ENCODE measurements at places on chromosomes 16 and 17.
A peak's percentile ranks its signal among the peaks of the same experiment; 100 is the strongest.

- no peaks in the 10 kb centered on the region for H3K36me3 ChIP-seq
- H3K27me3 ChIP-seq = peaks cover 23% of the 10 kb centered on the region
- no peak for DNase-seq
- H3K4me3 ChIP-seq = no peak overlapping the region
Measured at GRCh38 chr16:75193265-75193650, 13.7 kb downstream of the CTRB2 start.

- H3K27me3 ChIP-seq = peaks cover 7% of the 10 kb centered on the region
- no peak for DNase-seq
- H3K4me1 ChIP-seq = peaks cover 41% of the 10 kb centered on the region
- H3K27ac ChIP-seq = no peak overlapping the region
- H3K4me3 ChIP-seq = no peak overlapping the region
Measured at GRCh38 chr17:39096508-39097149, 54.8 kb downstream of the PLXDC1 start.

DNA sequence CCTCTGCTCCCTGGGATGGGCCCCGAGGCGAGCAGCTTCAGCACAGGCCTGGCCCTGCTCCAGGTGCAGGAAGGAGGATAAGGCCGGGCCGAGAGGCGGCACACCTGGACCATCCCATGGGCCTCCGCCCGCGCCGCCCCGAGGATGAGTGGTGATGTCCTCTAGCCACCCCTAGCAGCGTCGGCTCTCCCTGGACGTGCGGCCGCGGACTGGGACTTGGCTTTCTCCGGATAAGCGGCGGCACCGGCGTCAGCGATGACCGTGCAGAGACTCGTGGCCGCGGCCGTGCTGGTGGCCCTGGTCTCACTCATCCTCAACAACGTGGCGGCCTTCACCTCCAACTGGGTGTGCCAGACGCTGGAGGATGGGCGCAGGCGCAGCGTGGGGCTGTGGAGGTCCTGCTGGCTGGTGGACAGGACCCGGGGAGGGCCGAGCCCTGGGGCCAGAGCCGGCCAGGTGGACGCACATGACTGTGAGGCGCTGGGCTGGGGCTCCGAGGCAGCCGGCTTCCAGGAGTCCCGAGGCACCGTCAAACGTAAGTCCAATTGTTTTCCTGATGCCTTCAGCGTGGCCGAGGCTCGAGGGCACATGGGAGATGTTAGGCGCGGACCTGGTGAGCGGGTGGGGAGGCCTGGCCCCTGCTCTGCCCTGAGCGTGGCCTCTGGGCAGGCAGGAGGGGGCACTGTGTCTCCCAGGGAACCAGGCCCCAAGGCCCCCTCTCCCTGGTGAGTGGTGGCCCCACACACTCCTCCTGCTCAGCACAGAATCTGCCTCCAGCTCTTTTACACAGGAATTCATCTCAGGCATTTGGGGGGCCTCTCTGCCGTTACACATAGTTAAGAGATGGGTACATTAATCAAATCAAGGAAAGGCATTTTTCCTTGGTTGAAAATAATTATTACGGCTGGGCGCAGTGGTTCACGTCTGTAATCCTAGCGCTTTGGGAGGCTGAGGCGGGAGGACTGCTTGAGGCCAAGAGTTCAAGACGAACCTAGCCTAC, 855 bp downstream of the TMEM204 start:
- peaks cover 10% of the 10 kb centered on the region for H3K36me3 ChIP-seq
- peaks cover 62% of the 10 kb centered on the region for H3K4me1 ChIP-seq
- DNase-seq = no peak
- H3K4me3 ChIP-seq = peak overlapping the region; percentile 73
- no peaks in the 10 kb centered on the region for H3K27me3 ChIP-seq

- H3K4me1 ChIP-seq = peaks cover 43% of the 10 kb centered on the region
- peaks cover 16% of the 10 kb centered on the region for H3K27me3 ChIP-seq
- H3K4me3 ChIP-seq = peak overlapping the region; percentile 77
- no peaks in the 10 kb centered on the region for H3K36me3 ChIP-seq
- H3K27ac ChIP-seq = peak overlapping the region; percentile 86
Measured at GRCh38 chr16:67169642-67170167, 633 bp upstream of the NOL3 start.

DNA sequence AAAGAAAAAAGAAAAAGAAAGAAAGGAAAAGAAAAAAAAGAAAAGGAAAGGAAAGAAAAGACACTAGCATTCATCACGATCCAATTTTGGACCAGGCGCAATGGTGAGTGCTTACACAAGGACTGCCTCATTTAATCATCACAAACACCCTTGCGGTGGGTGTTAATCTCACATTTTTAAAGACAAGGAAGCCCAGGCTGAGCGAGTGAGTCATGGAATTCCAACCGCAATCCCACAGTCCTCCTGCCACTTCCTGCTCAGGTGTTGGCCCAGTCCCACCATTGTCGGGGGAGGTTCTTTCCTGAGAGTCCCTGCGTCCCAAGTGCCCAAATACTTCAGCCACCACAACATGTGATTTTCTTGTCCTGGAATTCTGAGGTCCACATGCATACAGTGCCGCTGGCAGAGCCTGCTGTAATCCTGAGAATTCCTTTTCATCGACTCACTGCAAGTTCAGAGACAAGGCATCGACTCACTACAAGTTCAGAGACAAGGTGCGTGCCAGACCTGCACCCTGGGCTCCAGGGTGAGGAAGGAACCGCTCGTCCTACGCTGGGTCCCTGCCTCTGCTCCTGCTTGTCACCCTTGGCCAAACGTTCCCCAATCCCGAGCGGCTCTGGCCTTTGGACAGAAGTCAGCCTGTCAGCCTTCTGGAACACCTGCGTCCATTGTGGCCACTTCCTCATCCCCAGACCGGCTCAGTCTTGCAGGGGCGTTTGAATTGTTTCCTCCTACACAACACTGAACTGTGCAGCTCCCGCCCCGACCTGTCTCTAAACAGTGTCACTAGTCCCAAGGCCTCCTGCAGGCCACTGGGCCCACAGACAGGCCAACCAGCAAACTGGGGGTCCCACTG, 5.8 kb downstream of the ZG16B start:
- no peak for DNase-seq
- no peaks in the 10 kb centered on the region for H3K27me3 ChIP-seq
- no peak overlapping the region for H3K4me3 ChIP-seq
- H3K36me3 ChIP-seq = no peaks in the 10 kb centered on the region
- peak overlapping the region; percentile 70 for H3K27ac ChIP-seq

GRCh38 chr16:12291989-12292759, 315.6 kb downstream of the SNX29 start:
- H3K27me3 ChIP-seq = no peaks in the 10 kb centered on the region
- no peak for DNase-seq
- H3K36me3 ChIP-seq = peaks cover 3% of the 10 kb centered on the region
- no peak overlapping the region for H3K27ac ChIP-seq

DNA sequence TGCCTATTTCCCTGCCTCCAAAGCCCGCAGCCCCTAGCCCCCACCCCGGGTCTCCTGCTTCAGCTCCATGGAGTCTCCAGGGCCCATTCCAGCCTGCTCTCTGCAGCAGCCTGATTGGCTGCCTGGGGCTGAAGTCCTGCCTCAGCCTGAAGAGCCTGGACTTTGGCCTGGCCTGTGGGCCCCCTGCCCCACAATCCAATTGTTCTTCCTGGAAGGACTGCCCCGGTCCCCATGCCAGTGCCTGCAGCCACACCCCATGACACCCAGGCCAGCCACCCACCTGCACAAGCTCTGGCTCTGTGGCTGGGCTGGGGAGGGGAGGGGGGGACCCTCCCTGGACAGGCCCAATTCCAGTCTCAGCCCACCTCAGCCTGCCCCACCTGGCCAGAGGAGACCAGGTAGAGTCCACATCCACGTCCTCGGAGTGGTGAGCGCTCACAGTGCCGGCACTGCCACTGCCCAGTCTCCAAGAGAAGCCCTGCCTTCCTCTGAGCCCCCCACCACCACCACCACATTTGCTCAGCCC, 12.3 kb downstream of the ENPP7 start:
- H3K27ac ChIP-seq = no peak overlapping the region
- peaks cover 22% of the 10 kb centered on the region for H3K4me1 ChIP-seq
- DNase-seq = no peak
- peaks cover 50% of the 10 kb centered on the region for H3K27me3 ChIP-seq

GRCh38 chr17:64240741-64241347, 22.2 kb downstream of the TEX2 start:
- peaks cover 10% of the 10 kb centered on the region for H3K36me3 ChIP-seq
- peaks cover 90% of the 10 kb centered on the region for H3K4me1 ChIP-seq
- no peaks in the 10 kb centered on the region for H3K27me3 ChIP-seq
- peak; percentile 87 for DNase-seq
- H3K4me3 ChIP-seq = peak overlapping the region; percentile 39
